Body of pancreas (tissue), 4 donors: ENCODE measurements at places on chromosomes 6 and 20. TPM values are rescaled to one million over a fixed set of nuclear protein-coding genes. Genes with fewer than 3 reads are reported as not detected.

DNA sequence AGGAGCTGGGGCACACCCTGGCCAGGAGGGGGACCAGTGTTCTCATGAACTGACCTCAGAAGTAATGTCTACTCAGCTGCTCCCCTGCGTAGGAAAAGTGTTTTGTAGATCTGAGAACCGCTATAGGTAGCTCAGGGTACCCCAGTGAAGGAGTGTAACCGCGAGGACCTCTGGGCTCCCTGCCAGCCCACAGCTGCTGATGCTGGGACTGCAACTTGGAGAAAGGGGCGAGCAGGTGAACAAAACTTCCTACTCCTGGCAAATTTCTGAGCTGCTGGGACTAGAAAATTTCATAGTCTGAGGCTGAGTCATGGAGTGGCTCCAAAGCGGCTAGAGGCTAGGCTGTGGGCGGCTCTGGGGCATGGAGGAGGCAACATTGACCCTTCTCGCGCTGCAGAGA lies 51.9 kb downstream of the PYGB start:
- no peak for DNase-seq

GRCh38 chr6:52653151-52653550 lies 17.8 kb upstream of the TMEM14A start:
- DNase-seq: no peak

DNA sequence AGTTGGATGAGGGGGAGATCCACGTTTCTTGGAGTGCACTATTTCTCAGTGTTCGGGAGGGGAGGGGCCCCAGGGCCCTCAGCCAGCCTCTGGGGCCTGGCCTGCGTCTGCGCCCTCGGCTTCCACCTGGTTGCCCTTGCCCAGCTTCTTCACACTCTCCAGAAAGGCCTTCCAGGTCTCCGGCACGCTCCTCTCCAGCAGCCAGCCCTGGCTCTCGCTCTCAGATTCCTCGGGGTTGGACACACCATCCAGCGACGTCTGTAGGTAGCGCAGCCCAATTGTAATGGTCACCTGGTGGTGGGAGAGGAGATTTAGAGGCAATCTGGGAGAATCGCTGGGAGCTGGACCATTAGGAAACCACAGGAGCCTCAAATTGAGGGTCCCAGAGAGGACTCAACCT lies 24.2 kb downstream of the PRPH2 start:
- DNase-seq: no peak

TOX2 gene
- 2.0 TPM for total RNA-seq

APOBEC2 gene
- total RNA-seq: 2.3 TPM

DNA sequence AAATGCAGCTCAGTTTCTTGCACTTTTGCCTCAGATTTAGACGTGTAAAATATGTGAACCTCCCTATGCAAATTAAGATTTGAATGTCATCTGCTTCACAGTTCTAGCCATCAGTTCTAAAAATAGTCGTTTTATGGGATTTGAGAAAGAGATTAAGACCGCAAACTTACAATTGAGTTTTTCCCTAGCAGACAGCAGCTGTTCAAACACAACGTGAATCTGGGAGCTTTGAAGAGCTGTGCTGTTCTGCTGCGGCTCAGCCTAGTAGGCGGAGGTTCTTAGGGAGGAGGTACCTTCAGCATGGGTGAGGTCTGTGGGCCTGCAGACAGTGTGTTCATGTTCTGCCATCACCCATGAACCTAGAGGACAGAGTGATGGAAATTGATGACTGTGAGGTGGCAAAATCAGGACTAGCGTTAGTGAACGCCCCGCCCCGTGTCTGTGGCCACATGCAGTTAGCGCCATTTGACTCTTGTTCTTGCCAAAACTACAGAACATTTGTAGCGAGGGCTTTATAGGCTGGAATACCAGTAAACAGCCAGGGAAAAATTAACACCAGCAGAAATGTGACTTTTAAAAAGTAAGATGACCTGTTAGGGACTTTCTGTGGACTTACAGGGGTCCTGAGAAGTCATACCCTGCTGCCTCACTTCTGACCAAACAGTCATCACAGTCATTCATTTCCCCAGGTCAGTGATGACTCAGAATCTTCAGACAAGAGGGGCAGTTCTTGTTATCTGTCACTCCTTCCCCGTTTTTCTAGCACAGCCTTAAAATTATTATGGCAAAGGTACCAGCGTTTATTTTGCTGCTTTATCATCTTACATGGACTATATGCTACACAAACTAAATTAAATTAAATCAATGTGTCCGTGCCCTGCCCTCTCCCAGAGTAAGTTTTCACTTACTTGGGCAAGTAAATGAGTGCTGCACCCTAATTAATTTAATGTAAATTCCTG lies 84.3 kb upstream of the TMEM181 start:
- DNase-seq: peak; percentile 41

- DNase-seq: no peak
Measured at GRCh38 chr6:39855356-39855995, 63.3 kb downstream of the DAAM2 start.

DNA sequence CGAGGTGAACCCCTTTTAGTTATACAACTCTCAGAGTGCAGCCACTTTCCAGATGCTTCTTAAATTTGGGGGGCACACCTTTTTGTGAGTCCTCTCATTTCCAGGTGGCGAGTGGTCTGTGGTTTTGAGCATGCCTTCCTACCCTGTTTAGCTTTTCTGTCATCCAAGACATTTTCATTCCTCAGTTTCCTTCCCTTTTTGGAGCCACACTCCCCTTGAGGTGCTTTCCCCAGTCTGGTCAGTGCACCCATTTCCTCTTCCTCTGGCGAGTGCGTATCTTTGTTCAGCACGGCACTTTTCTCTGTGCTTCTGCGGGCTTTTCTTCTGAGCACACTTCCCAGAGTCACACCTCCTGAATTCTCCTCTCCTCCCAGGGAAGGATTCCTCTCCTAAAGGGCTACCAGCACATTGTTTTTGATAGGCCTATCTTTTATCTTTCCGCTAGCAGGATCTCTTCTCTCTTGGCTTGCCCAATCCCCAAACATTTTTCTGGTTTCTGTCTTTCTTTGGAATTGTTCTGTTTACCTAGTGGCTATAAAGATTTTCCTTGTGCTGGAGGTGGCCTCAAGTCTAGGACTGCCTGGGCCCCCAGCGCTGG lies 1.4 kb downstream of the PHF20 start:
- no peak for DNase-seq

- DNase-seq: peak; percentile 68
Measured at GRCh38 chr20:47272893-47273590, 83.5 kb downstream of the ZMYND8 start.

SLC22A23 gene
- 32.2 TPM for total RNA-seq

SIM1 gene
- total RNA-seq: 6.9 TPM

RAMACL gene
- total RNA-seq: 0.99 TPM

- no peak for DNase-seq
Measured at GRCh38 chr6:17182961-17183360, 81.1 kb downstream of the STMND1 start.

FRK gene
- 9.1 TPM for total RNA-seq

DNA sequence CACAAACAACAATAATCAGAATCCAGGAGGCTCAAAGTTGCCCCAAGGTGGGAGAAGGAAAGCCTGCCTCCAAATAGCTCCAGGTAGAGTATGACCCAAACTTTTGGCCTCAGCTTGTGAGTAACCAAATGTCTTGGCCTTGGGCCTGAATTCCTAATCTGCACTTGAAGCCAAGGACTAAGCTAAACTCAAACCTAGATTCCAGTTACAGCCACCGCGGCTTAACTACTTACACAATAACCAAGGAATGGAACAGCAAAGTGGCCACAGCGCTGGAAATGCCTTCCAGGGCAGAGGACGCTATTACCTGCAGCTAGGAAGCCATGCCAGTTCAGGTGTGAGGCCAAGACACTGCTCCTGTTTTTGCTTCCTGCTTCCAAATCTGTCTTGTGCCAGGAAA lies 4.6 kb downstream of the NINL start:
- no peak for DNase-seq

OPRL1 gene
- 2.6 TPM for total RNA-seq
